ENCODE measurements at places on chromosomes 4 and X. TPM values are rescaled to one million over a fixed set of nuclear protein-coding genes. Genes with fewer than 3 reads are reported as not detected.

Gene MAEA
- polyA plus RNA-seq, result 48.3 TPM

Gene JCHAIN
- 0.52 TPM for polyA plus RNA-seq

Gene SGCB
- 10.8 TPM for polyA plus RNA-seq

Gene KCND1
- polyA plus RNA-seq, result 3.2 TPM

Gene COL4A6
- 4.1 TPM for polyA plus RNA-seq

Gene PLAC1
- polyA plus RNA-seq, result 0.50 TPM

Gene CENPU
- polyA plus RNA-seq, result 152 TPM

Gene GLOD5
- not detected for polyA plus RNA-seq

Gene FOXP3
- polyA plus RNA-seq, result 0.11 TPM

Gene CPE
- 8.8 TPM for polyA plus RNA-seq

Gene SMR3B
- polyA plus RNA-seq, result not detected

Gene EREG
- polyA plus RNA-seq, result not detected

Gene THOC2
- polyA plus RNA-seq, result 103 TPM

Gene DRD5
- 0.08 TPM for polyA plus RNA-seq

Gene TAF7L
- polyA plus RNA-seq, result 0.37 TPM

Gene SPANXA2
- not detected for polyA plus RNA-seq

Gene ARMCX1
- polyA plus RNA-seq, result 27.9 TPM

Gene HSD17B13
- polyA plus RNA-seq, result 0.15 TPM

Gene CXCL10
- not detected for polyA plus RNA-seq

Gene BEND2
- polyA plus RNA-seq, result not detected

Gene CD99
- polyA plus RNA-seq, result 43.7 TPM

Gene IDS
- 8.2 TPM for polyA plus RNA-seq

Gene RIPPLY1
- not detected for polyA plus RNA-seq

Gene ATOH1
- 0.24 TPM for polyA plus RNA-seq

Gene FGG
- polyA plus RNA-seq, result not detected

Gene ARSJ
- 2.1 TPM for polyA plus RNA-seq

Gene NONO
- polyA plus RNA-seq, result 342 TPM

Gene TADA2B
- 3.6 TPM for polyA plus RNA-seq

Gene TIGD4
- 1.6 TPM for polyA plus RNA-seq

Gene ZNF732
- 4.6 TPM for polyA plus RNA-seq

Gene CTAG1A
- polyA plus RNA-seq, result not detected

Gene DGKK
- 2.1 TPM for polyA plus RNA-seq

Gene SRPX2
- not detected for polyA plus RNA-seq

Gene SPATA4
- not detected for polyA plus RNA-seq

Gene AVPR2
- not detected for polyA plus RNA-seq

Gene SHROOM4
- polyA plus RNA-seq, result 1.4 TPM

Gene PCDH18
- 19.5 TPM for polyA plus RNA-seq

Gene DCAF8L2
- polyA plus RNA-seq, result not detected

Gene METAP1
- polyA plus RNA-seq, result 64.1 TPM
